ENCODE measurements at places on chromosomes 6 and 20.

- DNase-seq = no peak
- H3K4me1 ChIP-seq = peaks cover 5% of the 10 kb centered on the region
- no peaks in the 10 kb centered on the region for H3K27me3 ChIP-seq
Observed at GRCh38 chr6:12890171-12890790, 173.7 kb downstream of the PHACTR1 start.

- H3K36me3 ChIP-seq = no peaks in the 10 kb centered on the region
- no peak for DNase-seq
- H3K27me3 ChIP-seq = no peaks in the 10 kb centered on the region
- no peak overlapping the region for H3K27ac ChIP-seq
- no peak overlapping the region for H3K4me3 ChIP-seq
- peaks cover 6% of the 10 kb centered on the region for H3K4me1 ChIP-seq
Observed at GRCh38 chr6:154504865-154505449, 5.5 kb downstream of the CNKSR3 start.

GRCh38 chr20:35340436-35340835, 48.2 kb upstream of the FAM83C start:
- no peaks in the 10 kb centered on the region for H3K27me3 ChIP-seq
- H3K4me3 ChIP-seq = no peak overlapping the region
- H3K36me3 ChIP-seq = peaks cover 4% of the 10 kb centered on the region

DNA sequence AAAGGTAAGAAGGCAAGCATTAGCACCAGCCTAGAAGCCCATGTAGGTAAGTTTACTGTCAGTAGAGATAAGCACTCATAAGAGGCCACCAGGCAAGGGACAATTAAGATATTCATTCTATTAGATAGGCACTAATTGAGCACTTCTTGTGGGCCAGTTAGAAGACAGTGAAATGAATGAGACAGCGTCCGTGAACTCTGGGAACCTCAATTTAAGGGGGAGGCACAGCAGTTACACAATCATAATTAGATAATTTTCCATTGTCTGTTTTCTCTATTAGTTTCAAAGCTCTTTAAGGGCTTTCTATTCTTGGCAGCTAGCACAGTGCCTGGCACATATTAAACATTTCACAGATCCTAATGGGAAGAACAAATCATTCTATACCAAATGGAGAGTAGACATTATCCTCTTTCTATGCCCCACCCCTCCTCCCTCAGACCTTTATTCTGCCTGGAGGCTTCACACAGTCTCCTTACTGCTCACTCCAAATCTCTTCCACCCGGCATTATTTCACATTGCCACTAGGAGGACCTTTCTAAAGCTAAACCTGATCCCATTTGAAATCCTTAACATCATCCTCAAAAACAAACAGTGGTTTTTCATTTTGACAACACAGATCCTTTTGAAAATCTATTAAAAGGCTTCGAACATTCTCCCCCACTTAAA, 529.6 kb downstream of the ADGRB3 start:
- H3K4me3 ChIP-seq = no peak overlapping the region
- H3K27ac ChIP-seq = no peak overlapping the region
- no peaks in the 10 kb centered on the region for H3K4me1 ChIP-seq
- H3K27me3 ChIP-seq = no peaks in the 10 kb centered on the region

DNA sequence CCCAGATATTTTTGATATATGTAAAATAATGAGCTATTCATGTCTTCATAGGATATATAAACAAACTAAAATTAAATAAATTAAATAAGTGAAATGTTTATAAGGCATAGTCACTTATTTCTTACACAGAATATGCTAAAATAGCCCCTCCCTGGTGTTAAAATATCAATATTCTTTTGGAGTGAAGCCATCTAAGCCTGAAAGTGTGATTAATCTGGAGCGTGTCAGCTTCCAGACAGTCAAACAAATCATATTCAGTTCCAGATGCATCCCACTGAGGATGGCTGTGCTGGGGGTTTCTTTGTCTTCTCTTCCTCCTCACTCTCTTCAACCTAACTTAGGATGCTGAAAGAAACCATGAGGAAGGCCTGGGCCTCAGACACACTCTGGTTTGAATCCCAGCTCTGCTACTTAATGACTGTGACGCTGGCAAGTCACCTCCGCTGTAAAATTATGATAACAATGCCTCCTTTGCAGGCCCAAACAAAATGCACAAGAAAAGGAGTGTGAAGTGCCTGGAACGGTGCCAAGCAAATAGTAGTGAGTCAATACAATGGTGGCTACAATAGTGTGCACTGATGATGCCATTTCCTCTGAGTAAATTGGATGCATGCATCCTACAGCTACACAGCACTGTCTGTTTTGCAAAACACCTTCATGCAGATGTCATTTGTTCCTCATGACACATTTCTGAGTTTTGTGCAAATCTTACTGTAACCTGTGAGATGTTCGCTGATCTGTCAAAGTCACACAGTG, 161.4 kb downstream of the FOXC1 start:
- H3K27ac ChIP-seq = no peak overlapping the region
- peaks cover 10% of the 10 kb centered on the region for H3K4me1 ChIP-seq
- H3K4me3 ChIP-seq = no peak overlapping the region

DNA sequence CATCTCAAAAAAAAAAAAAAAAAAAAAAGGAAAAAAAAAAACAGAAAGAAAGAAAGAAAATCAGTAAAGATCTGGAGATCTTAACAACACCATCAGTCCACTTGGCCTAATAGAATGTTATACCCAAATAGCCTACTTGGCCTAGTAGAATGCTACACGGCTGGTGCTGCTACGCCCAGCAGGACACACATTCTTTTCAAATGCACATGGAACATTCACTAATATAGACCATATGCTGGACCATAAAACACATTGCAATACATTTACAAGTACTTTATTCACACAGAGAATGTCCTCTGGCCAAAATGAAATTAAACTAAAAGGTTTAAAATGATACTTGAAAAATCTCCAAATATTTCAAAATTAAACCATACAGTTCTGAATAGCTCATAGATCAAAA, 80.0 kb upstream of the TNFAIP3 start:
- no peak overlapping the region for H3K27ac ChIP-seq
- H3K4me3 ChIP-seq = no peak overlapping the region

GRCh38 chr6:138291849-138292181, 73.5 kb upstream of the PBOV1 start:
- H3K4me1 ChIP-seq = no peaks in the 10 kb centered on the region
- DNase-seq = no peak
- no peak overlapping the region for H3K27ac ChIP-seq
- H3K4me3 ChIP-seq = no peak overlapping the region

DNA sequence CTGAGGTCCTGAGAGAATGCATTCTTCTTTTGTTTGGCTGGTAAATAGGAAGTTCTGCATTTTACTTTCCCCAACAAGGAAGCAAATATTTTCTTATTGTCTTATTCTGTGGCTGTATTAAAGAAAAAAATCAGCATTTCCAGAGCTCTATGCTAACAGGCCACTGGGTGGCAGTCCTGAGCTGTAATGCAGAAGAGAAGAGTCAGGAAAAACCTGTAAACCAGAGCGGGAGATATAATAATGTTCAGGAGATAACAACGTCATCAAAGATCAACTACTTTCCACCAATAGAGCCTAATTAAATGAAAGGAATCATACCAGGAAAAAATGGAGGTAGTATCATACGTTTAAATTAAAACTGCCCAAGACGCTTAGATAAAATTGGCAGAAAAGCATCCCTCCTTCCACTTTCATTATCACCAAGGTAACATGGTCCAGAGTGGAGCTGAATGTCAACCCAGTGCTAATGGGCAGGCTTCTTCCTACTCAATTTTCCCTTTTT, 55.6 kb upstream of the CARMIL1 start:
- peaks cover 17% of the 10 kb centered on the region for H3K4me1 ChIP-seq
- no peak for DNase-seq
- H3K36me3 ChIP-seq = no peaks in the 10 kb centered on the region
- no peaks in the 10 kb centered on the region for H3K27me3 ChIP-seq
- H3K27ac ChIP-seq = no peak overlapping the region
